Osteocyte (in vitro differentiated cells): ENCODE measurements at places on chromosomes 12 and 14. TPM values are rescaled to one million over a fixed set of nuclear protein-coding genes. Genes with fewer than 3 reads are reported as not detected.

DNA sequence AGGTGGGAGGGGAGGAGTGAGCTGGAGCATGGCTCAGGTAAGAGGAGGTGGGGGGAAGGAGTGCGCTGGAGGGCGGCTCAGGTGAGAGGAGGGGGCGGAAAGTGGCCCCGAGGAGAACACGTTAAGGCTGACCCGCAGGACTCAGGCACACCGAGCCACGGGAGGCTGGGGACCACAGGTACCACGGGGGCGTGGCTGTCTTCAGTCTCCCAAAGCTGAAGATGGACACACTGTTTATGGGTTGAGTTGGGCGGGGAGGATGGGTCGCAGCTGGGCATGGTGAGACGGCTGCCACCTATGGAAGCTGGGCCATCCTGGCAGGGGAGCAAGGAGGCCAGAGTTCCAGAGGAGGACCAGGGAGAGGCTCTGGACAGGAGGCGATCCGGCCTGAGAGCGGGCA is 23.5 kb downstream of the UBR7 start:
- no peak for DNase-seq

Gene TGFB3
- 176 and 190 TPM in 2 replicates for total RNA-seq

Gene RNASE3
- not detected in 2 replicates for total RNA-seq

Gene JPH4
- total RNA-seq, result not detected in 2 replicates

GRCh38 chr14:63551332-63551731 is 8.2 kb upstream of the PPP2R5E start:
- DNase-seq, result peak; percentile 8

DNA sequence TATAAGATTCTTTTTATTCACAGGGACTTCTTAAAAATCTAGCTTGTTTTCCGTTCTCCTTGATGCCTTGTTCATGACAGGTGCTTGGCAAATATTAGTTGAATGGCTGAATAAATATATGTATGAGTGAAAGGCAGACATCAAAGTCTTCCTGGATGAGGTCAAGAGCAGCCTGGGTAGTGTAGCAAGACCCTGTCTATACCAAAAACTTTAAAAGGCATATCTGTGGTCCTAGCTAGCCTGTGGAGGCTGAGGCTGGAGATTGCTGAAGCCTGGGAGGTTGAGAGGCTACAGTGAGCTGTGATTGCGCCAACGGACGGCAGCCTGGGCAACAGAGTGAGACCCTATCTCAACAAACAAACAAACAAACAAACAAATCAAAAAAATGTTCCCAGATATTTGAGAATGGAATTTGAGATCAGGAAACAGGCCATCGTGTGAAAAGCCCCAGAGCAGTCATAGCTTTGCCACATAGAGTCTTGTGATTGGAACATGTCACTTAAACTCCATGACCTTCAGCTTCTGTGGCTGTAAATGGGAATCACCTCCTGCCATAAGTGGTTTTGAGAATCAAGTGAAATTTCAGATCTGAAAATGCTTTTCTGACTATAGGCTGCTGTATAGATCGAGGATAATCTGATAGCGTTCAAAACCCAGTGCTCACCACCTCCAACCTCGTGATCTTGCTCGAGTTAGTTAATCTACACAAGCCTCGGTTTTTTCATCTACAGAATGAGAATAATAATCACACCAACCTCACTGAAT is 64.3 kb downstream of the ZFP36L1 start:
- no peak for DNase-seq

Gene CARMIL3
- total RNA-seq, result 0.31 and 0.35 TPM in 2 replicates

Gene DTX1
- not detected in 2 replicates for total RNA-seq

Gene FAM90A1
- not detected in 2 replicates for total RNA-seq

DNA sequence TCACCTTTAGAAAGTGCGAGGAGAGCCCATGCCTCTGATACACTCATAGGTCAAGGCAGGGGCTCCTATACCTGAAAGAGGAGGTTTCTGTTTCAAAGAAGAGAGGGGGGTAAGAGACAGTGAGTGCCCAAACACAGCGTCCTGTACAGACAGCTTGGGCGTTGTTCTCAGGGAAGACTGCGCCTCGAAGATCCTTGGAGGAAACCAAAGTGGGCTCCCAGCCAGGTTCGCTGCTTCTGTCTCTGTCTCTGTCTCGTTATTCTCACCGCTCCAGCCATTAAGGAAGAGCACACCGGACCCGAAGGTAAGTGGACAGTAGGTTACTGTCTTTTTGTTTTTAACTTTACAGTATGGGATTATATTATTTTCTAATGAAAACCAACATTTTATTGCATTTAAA is 5.8 kb upstream of the IFI27 start:
- DNase-seq, result no peak

DNA sequence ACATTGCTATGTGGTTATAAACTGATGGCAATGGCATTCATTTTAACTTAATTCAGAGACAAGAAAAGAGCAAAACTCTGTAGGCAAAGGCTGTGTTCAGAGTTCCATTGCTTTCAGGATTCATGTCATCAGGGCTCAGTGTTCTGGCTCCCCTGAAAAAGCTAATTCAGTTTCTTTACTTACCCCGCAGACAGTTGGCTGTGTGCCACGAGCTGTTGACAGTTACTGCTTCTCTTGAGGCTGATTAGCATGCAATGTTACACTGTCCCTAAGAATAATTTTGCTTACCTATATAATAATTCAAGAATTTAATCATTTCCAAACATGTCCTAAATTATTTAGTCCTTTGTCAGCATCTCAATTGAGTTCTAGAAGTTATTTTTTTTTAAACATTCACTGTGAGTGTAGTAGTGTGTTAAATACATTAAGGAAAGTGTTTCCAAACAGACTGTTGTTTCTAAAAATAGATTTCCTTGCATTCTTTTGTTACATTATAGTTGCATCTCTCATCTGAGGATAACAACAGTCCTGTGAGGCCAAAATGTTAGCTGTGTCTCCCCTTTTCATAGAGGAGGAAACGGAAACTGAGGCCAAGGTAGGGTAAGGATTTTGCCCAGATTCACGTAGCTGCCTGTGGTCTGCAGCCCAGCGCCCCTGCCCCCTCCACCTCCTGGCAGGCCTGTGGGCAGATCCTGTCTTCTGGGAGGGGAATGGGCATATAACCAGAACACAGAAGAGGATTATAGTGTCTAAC is 98.6 kb downstream of the PELI2 start:
- no peak for DNase-seq

Gene MGST1
- 17.8 and 17.9 TPM in 2 replicates for total RNA-seq

Gene POC1B
- total RNA-seq, result 9.9 and 10.2 TPM in 2 replicates

DNA sequence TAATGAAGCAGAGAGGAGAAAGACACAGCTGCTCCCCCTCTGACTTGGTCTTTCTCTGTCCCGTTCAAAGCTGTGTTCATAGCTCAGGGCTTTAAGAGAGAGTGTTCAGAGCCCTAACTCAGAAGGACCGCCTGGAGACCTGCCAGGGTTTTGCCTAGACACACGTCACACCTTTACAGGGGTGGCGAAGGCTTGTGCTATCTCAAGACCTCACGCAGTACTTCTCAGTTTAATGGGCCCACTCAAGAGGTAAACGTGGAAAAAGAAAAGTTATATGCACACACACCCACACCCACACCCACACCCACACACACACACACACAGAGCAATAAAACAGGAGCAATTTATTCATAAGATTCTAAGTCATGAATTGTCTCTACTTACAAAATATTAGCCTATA is 374.3 kb downstream of the C12orf75 start:
- no peak for DNase-seq

- DNase-seq, result no peak
Measured at GRCh38 chr12:32390572-32391219, 8.7 kb upstream of the FGD4 start.

GRCh38 chr14:21104448-21105060 is 3.7 kb downstream of the TMEM253 start:
- no peak for DNase-seq

- no peak for DNase-seq
Measured at GRCh38 chr12:33813536-33813935, 208.8 kb upstream of the ALG10 start.

GRCh38 chr14:80212023-80212397 is 706 bp upstream of the DIO2 start:
- DNase-seq, result no peak

Gene KRT74
- not detected in 2 replicates for total RNA-seq

Gene EXOC3L4
- 0.86 TPM in 1 of 2 replicates, not detected in the other for total RNA-seq

- no peak for DNase-seq
Measured at GRCh38 chr12:108063192-108063591, 65.9 kb upstream of the WSCD2 start.

Gene C3AR1
- not detected in 2 replicates for total RNA-seq

- no peak for DNase-seq
Measured at GRCh38 chr14:59228421-59228820, 40.0 kb downstream of the DAAM1 start.

Gene TIGAR
- total RNA-seq, result 16.6 and 19.9 TPM in 2 replicates
